GM04503 (cell line): ENCODE measurements at places on chromosomes 6 and 20.

DNA sequence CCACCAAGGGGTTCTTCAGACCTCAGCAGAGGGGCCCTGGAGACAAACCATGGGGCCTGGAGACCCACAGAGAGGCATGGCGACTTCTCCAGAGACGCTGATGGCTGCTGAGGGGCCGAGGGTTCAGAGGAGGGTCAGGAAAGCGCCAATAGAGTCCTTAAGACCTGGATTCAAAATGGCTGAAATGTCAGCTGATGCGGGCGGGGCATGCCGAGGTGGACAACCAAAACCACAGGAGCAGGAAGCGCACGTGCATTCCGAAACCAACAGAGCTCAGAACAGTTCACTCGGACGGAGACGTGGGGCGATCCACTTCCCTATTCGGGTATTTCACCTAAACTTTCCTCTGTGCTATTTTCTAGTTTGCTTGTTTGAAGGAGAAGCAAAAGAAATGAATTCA, 99.9 kb upstream of the RIN2 start:
- DNase-seq = no peak

DNA sequence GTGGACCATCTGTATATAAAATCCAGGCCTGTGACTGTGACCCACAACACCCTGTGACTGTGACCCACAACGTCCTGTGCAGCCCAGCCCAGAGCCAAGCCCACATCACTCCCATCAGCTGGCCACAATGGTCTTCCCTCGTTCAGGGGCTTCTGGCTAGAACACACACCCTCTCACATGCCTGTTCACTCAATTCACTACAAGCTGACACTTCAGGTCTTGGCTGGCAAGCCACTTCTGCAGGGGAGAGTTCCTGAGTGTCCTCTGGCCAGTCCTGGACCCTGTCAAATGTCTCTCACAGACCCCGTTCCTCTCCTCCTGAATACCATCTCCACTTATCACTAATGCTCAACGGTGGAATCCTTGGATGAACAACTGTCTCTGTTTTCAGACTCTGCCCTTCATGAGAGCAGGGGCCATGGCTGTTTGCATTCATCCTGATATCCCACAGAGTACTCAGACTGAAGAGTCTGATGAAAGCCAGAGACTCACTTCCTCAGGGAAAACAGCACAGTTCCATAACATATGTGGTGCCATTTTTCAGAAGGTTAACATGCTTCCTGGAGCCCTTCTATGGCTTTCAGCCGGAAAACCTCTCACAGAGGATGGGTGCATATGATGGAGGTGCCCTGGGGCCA, 56.0 kb downstream of the MYH7B start:
- no peak for DNase-seq

DNA sequence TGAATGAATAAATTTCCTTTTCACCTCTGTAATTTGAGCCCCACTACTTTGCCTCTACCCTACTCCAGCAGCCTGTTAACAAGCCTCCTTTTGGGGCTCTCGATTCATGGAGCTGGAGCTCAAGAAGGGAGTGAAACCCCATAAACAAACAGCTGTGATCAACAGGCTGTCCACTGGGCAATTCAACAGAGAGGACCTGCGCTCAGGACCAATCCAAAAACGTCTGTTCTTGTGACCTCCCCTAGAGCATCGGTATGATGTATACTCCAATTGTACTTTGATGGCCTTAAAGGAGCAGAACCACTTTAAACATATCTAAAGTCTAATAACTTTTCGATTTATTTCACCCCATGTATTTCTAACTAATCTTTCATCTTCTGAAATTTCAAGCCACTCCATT, 37.4 kb downstream of the HIVEP2 start:
- no peak for DNase-seq

DNA sequence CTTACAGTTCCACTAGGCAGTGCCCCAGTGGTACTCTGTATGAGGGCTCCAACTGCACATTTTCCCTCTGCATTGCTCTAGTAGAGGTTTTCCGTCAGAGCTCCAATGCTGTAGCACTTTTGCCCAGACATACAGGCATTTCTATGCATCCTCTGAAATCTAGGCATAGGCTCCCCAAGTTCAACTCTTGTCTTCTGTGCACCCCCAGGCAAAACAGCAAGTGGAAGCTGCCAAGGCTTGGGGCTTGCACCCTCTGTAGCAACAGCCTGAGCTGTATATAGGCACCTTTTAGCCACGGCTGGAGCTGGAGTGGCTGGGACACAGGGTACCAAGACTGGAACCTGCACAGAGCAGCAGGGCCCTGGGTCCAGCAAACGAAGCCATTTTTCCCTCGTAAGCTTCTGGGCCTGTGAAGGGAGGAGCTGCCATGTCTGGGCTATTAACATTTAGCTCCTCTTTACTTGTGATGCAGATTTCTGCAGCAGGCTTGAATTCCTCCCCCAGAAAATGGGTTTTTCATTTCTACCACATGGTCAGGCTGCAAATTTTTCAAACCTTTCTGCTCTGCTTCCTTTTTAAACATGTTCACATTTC, 596.2 kb upstream of the ADGRB3 start:
- no peak for DNase-seq

GRCh38 chr20:38267901-38268514, 7.5 kb upstream of the KIAA1755 start:
- no peak for DNase-seq

- DNase-seq = no peak
Observed at GRCh38 chr6:157030755-157031154, 253.6 kb downstream of the ARID1B start.

DNA sequence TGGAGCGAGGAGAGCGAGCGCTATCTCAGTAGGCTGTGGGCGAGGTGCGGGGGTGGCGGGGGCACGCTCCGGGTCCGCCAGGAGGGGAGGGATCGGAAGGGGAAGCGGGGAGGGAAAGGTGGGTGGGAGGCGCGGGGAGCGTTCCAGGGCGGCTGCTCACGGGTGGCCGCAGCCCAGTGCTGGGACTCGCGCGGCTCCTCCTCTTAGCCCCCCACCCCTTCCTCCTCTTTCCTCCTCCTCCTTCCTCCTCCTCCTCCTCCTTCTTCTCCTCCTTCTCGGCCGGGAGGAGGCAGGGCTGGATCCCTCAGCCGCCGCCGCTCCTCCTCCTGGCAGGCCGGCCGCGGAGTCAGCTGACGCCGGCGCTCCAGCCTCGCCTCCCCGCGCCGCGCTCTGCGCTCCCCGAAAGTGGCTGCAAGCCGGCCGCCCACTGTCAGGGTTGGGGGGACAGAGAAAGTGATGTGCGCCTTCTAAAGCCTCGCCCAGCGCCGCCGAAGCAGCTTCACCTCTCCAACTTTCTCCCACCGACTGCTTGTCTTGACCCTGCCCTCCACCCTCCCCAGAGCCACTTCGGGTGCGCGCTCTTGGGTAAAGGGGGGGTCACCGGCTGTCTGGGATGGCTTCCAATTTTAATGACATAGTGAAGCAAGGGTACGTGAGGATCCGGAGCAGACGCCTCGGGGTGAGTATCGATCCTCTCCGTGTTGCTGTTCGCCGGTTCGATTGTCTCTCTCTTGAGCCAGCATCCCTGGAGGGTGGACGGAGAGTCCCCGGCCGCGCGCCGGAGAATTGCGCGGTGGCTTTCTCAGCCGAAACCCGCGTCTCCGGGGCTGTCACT, at the start of gene DOK5:
Gene DOK5 (plus strand): TSS at position 260 of the 835 bp plus-strand sequence. CDS start 354 bp downstream, at position 614.
- DNase-seq = no peak

DNA sequence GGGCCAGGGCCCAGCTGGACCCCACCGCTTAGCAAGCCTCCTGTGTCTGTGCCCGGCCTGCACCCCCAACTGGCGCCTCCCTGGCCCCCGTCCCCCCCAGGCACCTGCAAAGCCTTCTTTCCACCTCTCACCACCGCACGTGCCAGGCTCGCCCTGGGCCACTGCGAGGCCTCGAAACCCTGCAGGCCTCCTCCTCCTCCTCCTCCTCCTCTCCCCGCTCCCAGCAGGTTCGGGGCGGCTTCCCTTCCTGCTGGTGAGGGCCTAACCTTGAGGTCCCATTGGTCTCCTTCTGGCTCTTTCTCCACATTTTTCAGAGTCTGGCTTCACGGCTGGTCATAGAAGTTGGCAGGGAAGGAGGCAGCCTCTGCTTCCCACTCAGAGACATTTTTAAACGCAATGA, 76.8 kb upstream of the GATA5 start:
- DNase-seq = no peak
